ENCODE measurements at places on chromosomes 4 and X.

DNA sequence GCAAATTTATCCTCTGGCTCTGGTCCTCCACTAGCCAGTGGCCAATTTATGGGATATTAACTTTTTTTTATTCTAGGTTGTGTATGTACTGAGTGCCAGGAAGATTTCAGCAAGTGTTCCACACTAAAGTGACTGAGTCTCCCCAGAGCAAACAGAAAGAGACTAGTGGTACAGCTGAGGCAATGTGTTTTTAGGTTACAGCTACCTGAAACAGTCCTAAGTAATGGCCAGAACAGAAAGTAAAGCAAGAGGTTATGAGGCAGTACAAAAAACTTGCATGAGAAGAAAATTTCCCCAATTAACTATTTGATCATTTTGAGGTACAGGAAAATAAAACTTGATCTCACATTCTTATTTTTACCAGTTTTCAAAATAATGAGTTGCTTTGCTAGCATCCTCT is 31.2 kb downstream of the PRDM8 start:
- no peak for DNase-seq
- no peaks in the 10 kb centered on the region for H3K4me1 ChIP-seq
- no peak overlapping the region for H3K27ac ChIP-seq

DNA sequence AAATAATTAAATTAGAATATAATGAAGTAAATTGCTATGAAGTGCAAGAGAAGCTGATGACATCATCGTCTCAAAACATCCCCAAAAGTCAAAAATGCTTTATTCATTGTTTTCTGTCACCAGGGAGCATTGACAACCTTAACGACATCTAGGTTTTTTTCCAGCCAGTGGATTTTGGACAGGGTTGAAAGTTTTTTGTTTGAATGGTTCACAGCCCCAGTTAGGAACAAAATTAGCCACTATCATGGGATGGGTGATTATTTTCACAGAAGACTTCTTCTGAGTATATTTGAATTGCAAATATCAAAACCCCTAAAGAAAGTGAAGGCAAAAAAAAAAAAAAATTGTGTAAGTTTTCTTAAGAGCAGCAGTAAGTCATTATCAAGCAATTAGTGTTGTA is 826.1 kb downstream of the STPG2 start:
- H3K27me3 ChIP-seq: no peaks in the 10 kb centered on the region
- H3K4me1 ChIP-seq: no peaks in the 10 kb centered on the region
- H3K36me3 ChIP-seq: no peaks in the 10 kb centered on the region
- DNase-seq: no peak
- H3K27ac ChIP-seq: no peak overlapping the region
- no peak overlapping the region for H3K4me3 ChIP-seq

- H3K4me3 ChIP-seq: no peak overlapping the region
- no peak for DNase-seq
- no peaks in the 10 kb centered on the region for H3K36me3 ChIP-seq
- H3K27me3 ChIP-seq: no peaks in the 10 kb centered on the region
- no peaks in the 10 kb centered on the region for H3K4me1 ChIP-seq
Measured at GRCh38 chr4:70863099-70863790, 23.6 kb upstream of the GRSF1 start.

DNA sequence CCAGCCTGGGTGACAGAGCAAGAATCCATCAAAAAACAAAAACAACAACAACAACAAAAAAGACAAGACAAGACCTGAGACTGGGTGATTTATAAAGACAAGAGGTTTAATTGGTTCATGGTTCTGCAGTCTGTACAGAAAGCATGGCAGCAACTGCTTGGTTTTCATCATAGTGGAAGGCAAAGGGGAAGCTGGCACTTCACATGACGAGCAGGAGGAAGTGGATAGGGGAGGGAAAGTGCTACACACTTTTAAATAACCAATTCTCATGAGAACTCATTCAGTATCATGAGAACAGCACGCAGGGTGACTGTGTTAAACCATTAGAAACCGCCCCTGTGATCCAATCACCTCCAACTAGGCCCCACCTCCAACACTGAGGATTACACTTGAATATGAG is 28.4 kb upstream of the SLC10A7 start:
- no peaks in the 10 kb centered on the region for H3K4me1 ChIP-seq
- H3K27ac ChIP-seq: no peak overlapping the region
- H3K27me3 ChIP-seq: no peaks in the 10 kb centered on the region
- no peak for DNase-seq
